ENCODE measurements at places on chromosomes 3 and 15.

GRCh38 chr15:38224486-38224885 lies 28.1 kb upstream of the SPRED1 start:
- no peak for DNase-seq

- no peak for DNase-seq
Observed at GRCh38 chr3:76724706-76725105, 315.2 kb upstream of the ROBO2 start.

GRCh38 chr15:64071931-64072765 lies 21.5 kb downstream of the CIAO2A start:
- no peak for DNase-seq

GRCh38 chr3:5423076-5423475 lies 235.6 kb downstream of the EDEM1 start:
- no peak for DNase-seq

GRCh38 chr3:31908391-31909097 lies 72.5 kb downstream of the OSBPL10 start:
- no peak for DNase-seq

DNA sequence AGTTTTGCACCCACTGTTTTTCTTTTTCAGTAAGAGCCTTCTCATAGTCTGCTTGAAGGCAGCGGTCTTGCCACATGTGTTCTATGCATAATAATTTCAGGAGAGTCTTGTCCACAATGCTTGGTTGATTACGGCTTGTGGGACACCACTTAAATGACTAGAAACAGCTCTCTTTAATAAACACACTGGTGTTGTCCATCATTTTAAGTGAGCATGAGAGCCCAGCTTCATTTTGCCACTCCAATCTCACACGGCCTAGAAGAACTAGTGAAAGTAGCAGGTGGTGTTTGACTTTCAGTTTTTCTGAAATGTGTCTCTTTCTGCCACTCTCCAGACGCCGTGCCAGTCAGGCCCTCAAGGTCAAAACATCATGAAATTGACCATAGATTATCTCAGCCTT lies 292.1 kb downstream of the LPP start:
- DNase-seq, result no peak

DNA sequence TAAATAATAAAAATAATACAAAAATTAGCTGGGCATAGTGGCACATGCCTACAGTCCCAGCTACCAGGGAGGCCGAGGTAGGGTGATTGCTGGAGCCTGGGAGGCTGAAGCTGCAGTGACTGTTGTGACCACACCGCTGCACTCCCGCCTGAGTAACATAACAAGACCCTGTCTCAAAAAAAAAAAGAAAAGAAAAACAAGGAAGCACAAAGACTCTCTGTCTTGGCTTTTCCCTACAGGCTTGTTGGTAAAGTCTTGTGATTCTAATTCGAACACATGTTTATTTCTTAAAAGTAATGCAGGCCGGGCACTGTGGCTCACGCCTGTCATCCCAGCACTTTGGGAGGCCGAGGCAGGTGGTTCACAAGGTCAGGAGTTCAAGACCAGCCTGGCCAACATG lies 60.1 kb downstream of the CAPN3 start:
- no peak for DNase-seq

- DNase-seq, result no peak
Observed at GRCh38 chr3:130345487-130346079, at the start of gene COL6A5. TSS of gene COL6A5 (plus strand) at chr3:130345672. CDS start at chr3:130373639, 27,967 bp downstream.

- DNase-seq, result no peak
Observed at GRCh38 chr15:101315736-101316135, 20.7 kb upstream of the SNRPA1 start.

DNA sequence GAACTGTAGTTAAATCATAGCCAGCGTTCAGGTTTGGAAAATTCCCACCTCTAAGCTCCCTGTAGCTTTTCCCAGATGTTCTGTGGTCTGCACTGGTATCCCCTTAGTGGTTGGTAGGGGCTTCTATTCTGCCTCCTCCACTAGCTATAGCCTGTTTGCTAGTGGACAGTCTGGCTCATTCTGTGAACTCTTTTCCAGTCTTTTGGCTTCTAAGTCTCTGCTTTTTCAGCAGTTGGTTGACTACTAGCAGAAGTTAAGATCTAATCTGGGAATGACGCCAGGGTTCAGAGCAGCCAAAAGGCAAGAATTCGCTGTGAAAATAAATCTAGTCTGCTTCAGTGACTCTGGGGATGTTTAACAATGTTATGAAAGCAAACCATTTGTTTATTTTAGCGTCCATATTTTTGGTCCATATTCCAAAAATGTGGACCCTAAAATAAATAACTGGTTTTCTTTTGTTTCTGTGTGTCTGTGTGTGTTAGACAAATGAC lies 73.7 kb upstream of the WDR72 start:
- DNase-seq, result no peak

- DNase-seq, result no peak
Observed at GRCh38 chr15:68061602-68062001, 7.5 kb downstream of the PIAS1 start.

- DNase-seq, result no peak
Observed at GRCh38 chr3:125528920-125529319, 8.9 kb upstream of the SNX4 start.
